ENCODE measurements at places on chromosomes 3 and 15.

DNA sequence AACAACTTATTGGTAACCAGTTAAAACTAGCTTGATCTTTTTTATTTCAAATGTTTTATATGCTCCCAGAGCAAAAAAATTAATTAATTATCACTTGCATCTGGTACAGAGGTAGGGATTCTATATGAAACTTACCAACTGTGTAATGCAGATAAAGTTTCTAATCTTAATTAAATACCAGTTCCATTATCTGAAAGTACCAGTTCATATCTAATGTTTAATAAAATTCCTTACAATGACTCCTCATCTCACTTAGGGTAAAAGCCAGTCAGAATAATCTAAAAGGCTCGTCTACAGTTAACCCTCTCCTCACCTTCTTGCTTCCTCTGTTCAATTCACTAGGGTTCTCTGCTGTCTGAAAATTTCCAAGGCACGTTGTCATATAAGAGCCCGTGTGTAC, 384.8 kb downstream of the RBMS3 start:
- no peak for DNase-seq

DNA sequence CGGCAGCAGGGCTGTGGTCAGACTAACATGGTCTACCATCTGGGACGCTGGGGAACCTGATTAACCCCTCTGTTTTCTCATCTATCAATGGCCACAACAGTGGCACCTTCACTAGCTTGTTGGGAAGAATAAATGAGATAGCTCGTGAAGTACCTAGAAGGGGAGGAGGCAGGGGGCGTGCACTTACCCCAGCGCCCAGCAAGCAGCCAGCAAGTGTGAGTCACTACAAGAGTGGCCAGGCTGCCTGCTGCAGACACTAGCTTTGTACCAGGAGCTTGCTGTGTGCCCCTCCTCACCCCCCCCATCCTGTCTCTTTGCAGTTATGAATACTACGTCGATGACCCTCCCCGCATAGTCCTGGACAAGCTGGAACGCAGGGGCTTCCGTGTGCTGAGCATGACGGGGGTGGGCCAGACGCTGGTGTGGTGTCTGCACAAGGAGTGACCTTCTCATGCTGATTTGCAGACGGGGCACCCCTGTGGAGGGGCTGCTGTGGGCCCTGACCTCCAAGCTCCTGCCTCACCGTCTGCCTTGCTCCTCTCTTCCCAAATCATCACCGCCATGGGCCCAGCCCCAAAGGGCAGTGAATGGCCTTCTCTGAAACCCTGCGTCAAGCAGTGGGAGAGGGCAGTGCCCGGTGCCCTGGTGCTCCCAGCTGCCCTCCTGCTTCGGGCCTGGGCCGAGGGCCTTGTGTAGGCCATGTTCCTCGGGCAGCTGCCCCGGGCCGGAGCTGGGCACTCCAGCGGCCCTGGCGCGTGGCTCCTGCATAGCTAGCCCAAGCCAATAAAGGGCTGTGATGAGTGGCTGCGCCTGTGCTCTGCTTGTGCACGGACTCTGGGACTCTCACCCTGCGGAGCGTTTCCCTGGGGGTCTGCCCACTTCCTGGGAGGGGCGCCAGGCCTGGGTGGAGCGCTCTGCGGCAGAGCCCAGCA, 2.6 kb upstream of the C15orf62 start:
- no peak for DNase-seq

DNA sequence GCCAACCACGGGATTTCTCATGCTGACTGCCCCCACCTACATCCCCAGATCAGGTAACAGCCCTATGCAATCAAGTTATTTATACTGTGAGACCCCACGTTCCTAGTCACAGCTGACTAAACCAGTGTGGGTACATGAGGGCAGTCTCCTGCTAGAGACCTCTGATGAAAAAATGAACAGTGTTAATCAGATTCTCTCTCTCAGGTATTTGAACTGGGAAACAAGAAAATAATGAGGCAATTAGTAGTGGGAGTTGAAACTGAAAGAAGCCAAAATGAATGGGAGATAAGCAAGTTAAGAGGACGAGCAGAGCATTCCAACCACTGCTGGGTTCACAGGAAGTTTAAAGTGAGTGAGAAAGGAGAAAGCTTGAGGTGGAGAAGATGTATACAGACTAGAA, 98.5 kb upstream of the MYO5C start:
- DNase-seq: no peak

- DNase-seq: no peak
Measured at GRCh38 chr15:43404130-43404529, 33.2 kb downstream of the TUBGCP4 start.

- DNase-seq: no peak
Measured at GRCh38 chr3:54264050-54264449, 141.7 kb downstream of the CACNA2D3 start.

DNA sequence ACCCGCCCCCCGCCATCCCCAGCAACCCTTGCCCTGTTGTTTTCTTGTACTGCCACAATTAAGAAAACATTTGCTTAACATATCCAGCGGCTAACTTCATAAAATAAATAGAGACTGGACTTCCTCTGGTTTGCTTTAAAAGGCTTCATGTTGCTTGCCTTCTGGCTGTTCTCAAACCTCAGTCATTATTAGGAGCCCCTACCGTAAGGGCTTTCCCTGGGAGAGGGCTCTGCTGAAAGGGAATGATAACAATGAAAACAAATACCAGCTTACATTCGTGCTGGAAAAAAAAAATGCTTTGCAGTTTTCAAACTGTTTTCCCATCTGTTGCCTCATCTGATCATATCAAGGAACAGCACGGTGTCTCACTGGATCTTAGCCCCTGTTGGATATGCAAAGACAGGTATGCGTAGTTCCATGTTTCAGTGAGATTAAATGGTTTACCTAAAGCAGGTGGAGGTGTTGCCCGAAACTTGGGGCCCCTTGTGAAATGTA, 77.2 kb upstream of the VGLL4 start:
- DNase-seq: no peak
